ENCODE measurements at places on chromosomes 12 and 14.

- DNase-seq: no peak
Measured at GRCh38 chr14:84969501-84969900, 560.4 kb upstream of the FLRT2 start.

- no peak for DNase-seq
Measured at GRCh38 chr14:56156096-56156495, 37.9 kb downstream of the PELI2 start.

DNA sequence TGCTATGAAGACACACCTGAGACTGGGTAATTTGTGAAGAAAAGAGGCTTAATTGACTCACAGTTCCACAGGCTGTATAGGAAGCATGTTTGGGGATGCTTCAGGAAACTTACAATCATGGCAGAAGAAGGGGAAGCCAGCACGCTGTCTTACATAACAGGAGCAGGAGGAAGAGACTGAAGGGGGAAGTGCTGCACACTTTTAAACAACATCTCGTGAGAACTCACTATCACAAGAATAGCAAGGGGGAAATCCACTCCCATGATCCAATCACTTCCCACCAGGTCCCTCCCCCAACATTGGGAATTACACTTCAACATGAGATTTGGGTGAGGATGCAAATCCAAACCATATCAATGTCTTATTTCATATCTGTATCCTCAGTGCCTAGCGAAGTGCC, 307.2 kb downstream of the ATP23 start:
- DNase-seq: no peak

- no peak for DNase-seq
Measured at GRCh38 chr14:71557351-71557750, 374.9 kb upstream of the RGS6 start.

DNA sequence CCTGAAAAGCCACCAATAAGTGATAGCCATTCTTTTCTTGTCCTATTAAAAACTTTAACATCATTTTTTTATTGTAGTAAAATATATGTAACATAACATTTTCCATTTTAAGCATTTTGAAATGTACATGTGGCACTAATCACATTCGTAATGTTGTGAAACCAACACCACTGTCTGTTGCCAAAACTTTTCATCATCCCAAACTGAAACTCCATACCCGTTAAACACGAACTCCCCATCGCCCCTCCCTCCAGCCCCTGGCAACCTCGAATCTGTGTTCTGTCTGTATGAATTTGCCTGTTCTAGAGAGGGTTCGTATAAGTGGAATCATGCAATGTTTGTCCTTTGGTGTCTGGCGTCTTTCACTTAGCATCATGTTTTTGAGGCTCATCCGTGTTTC, 75.9 kb downstream of the CCDC92 start:
- DNase-seq: no peak

DNA sequence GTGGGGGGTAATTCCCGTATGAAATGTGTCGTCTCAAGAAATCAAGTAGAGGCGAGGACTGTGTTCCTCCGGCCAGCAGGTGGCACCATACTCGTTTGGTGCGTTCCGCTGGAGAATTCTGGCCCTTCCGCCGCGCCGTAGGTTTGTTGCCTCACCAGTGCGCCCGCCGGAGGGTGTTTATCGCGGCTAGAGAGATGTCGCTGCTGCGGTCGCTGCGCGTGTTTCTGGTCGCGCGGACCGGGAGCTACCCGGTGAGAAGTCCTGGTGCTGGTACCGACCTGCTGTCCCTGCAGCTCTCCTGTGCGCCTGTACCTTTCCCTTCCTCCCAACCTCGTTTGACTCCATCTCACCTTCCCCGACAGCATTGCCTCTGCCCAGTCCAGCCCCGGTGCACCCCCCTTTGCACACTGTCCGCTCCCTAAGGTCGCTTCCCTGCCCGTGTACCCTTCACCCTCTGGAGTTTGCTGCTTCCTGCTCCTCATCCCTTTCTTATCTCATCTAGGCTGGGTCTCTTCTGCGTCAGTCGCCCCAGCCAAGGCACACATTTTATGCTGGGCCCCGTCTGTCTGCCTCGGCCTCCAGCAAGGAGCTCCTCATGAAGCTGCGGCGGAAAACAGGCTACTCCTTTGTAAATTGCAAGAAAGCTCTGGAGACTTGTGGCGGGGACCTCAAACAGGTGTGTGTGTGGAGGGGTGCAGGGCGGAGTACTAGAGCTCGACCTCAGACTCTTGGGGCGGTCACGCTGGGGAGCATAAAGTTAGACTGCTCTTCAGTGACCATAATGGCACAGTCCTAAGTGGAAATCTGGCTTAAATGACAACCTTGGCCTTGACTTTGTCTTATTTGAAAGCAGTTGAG, at the start of gene TSFM:
TSS of gene TSFM (plus strand) at position 180 of the 858 bp plus-strand sequence. CDS start at position 195, 15 bp downstream.
- peak; percentile 94 for DNase-seq

Measured in G401 (cell line).